ENCODE measurements at places on chromosomes 3 and 15. TPM values are rescaled to one million over a fixed set of nuclear protein-coding genes. Genes with fewer than 3 reads are reported as not detected.

GRCh38 chr3:4716706-4717362 lies 223.7 kb downstream of the ITPR1 start:
- no peak for DNase-seq
- H3K4me1 ChIP-seq: peaks cover 11% of the 10 kb centered on the region
- no peak overlapping the region for H3K4me3 ChIP-seq
- peak overlapping the region; percentile 73 for H3K27ac ChIP-seq

DNA sequence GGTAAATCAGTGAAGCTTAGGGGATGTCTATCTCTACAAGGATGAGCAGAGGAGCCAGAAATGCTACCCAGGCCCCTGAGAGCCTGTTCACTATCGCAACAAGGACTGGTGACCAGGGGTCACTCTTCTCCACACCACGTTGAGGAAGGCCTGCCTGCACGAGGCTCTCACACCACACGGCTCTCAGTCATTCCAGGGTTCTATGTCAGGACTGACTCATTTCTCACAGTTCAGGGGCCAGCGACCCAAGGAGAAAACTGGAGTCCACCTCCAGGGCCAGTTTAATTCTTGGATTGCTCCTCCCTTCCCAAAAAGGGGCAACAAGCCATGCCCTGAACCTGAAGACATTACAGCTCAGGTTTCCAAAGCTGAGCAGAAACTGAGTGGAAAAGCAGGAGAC lies 33.9 kb downstream of the ANP32A start:
- no peak overlapping the region for H3K27ac ChIP-seq
- H3K36me3 ChIP-seq: no peaks in the 10 kb centered on the region
- no peak overlapping the region for H3K4me3 ChIP-seq
- H3K4me1 ChIP-seq: peaks cover 10% of the 10 kb centered on the region
- no peak for DNase-seq

DNA sequence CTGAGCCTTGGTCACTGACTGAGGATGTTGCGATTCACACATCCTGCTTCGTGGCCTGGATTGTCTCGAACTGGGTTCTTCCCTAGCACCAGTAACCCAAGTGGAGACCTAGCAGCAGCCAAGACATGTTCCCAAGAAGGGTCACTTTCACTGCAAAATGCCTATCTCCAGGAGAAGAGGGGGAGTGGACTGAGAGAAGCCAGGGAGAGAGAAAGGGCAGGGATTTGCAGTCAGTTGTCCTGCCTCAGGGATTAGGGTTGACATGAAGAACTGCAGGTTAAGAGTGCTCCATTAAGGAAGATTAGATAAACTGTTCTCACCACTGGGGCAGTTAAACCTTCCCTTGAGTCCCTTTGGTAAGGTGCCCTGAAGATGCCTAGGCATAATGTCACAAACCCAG lies 5.7 kb upstream of the CD276 start:
- no peak overlapping the region for H3K27ac ChIP-seq
- no peaks in the 10 kb centered on the region for H3K36me3 ChIP-seq
- no peaks in the 10 kb centered on the region for H3K27me3 ChIP-seq
- peaks cover under 1% of the 10 kb centered on the region for H3K4me1 ChIP-seq
- no peak overlapping the region for H3K4me3 ChIP-seq

The SH3GL3 gene
- total RNA-seq: 0.25 TPM

The FBXO40 gene
- 0.32 TPM for total RNA-seq

The ZKSCAN7 gene
- 5.5 TPM for total RNA-seq

Measured in ovary (tissue), 10 donors.